ENCODE measurements at places on chromosomes 6 and 20.

GRCh38 chr6:108730635-108731515 lies 117.3 kb upstream of the ARMC2 start:
- DNase-seq, result no peak

DNA sequence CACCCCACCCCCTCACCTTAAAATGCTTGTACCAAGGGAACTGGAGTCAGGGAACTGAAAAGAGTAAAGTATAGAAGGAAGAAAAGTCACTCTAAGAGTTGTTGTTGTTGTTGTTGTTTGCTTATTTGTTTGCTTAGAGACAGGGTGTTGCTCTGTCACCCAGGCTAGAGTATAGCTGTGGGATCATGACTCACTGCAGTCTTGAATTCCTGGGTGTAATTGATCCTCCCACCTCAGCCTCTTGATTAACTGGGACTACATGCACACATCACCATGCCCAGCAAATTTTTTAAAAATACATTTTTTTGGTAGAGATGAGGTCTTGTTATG lies 681.6 kb upstream of the GJE1 start:
- no peak for DNase-seq

- DNase-seq, result no peak
These were observed 130.5 kb downstream of the MYB start for GRCh38 chr6:135311446-135312200.

- DNase-seq, result no peak
These were observed 24.5 kb upstream of the MYCT1 start for GRCh38 chr6:152673236-152673635.

- no peak for DNase-seq
These were observed 147.8 kb downstream of the PHACTR3 start for GRCh38 chr20:59752101-59752586.

GRCh38 chr20:57180954-57181353 lies 85.5 kb downstream of the BMP7 start:
- DNase-seq, result no peak

GRCh38 chr6:138722425-138723371 lies 50.9 kb upstream of the CCDC28A start:
- DNase-seq, result no peak

GRCh38 chr20:4951299-4951698 lies 50.0 kb downstream of the SLC23A2 start:
- DNase-seq, result no peak
